Neural crest cell (in vitro differentiated cells): ENCODE measurements at places on chromosomes 7 and 10.

GRCh38 chr10:98259606-98260315 lies 8.2 kb downstream of the LOXL4 start:
- no peak for DNase-seq

DNA sequence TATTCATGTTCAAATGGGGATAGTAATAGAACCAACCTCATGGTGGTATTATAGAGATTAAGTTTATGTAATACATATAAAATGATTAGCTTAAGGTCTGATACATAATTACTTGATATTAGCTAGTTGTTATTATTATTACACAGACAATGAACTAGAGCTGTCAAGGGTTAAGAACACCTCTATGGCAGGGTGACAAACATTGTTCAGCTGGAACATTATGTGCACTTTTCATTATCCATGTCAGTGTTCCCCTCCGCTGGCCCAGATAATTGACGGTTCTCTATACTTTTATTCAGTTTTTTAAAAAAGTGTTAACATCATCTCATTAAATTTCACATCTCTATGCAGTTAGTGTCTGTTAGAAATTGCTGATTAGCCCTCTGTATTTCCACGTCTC lies 142.1 kb downstream of the CDK14 start:
- DNase-seq: no peak

DNA sequence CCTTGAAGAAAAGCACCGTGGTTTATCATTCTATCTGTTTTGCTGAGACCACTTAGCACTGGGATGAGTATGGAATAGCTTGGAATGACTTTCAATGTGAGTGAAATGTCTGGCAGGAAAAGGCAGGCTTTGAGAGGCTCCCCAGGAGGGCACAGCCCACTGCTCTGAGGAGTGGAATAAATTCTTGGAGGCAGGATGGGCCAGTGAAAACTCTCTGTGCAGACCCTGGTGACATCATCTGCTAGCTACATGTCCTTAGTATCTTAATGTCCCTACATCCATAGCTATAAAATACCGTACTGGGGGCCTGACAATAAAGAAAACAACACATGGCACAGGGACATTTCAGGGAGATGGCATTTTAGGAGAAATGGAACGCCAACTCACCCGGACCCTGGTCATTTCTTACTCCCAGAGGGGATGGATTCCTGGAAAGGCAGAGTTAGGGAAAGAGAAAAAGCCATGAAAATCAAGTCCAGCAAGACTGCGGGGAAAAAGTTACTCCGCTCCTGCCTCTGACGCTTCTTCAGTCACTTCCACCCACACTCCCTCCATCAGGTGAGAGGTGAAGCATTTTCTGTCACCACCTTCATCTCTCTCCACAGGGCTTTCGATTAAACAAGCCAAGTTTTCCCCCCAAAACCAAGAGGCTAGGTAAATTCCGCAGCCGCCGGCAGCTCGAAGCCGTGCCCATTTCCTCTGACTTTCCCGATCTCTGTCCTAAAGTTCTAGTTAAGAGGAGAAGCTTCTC lies 991 bp downstream of the ZNF239 start:
- no peak for DNase-seq

DNA sequence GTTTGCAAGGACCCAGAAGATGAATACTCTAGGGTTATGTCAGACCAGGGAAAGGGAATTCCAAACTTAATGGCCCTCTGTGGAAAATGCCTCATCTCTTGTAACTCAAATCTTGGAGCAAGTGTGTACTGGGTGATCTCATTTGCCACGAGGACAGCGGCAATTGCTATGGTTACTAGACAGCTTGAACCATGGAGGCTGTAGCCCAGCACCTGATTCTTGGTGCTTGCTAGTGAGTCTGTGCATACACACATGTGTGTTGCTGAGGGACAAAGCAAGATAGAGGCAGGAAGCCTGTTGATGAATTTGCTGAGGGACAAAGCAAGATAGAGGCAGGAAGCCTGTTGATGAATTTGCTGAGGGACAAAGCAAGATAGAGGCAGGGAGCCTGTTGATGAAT lies 58.6 kb upstream of the FEZF1 start:
- no peak for DNase-seq

- no peak for DNase-seq
Measured at GRCh38 chr7:47094462-47094861, 487.4 kb downstream of the TNS3 start.

DNA sequence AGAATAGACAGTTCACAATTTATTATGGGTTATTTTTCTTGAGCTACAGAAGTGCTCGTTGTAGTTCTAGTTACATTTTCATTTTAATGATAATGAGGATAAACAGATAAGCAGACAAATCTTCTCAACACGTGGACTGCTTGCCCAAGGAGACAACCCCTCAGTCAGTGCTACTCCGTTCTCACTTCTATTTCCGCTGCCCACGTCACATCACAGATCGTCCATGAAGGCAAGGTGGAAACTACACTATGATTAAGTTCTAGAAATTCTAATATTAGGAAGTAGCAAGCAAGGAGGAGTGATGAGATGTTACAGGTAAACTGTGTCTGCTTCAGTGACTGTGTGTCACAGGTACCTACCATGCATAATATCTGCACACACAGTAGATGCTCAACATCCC lies 210.5 kb downstream of the CHCHD3 start:
- DNase-seq: no peak

DNA sequence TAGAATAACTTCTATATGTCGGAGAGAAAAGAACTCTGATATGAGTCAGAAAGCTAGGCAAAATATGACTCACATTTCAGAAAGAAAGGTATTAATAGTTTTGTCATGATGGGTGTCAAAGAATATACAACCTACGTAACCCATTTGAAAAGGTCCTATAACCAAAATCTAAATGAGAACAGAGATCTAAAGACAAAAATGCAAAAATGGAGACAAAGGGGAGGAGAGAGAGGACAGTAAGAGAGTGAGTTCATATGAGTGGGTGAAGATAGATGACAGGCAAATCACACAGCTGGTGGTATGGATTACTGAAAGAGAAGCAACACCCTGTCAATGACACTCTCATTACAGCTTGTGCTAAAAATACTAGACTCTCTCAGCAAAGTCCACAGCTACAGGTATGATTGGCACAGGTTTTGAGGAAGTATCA lies 25.6 kb downstream of the ANKMY2 start:
- no peak for DNase-seq

DNA sequence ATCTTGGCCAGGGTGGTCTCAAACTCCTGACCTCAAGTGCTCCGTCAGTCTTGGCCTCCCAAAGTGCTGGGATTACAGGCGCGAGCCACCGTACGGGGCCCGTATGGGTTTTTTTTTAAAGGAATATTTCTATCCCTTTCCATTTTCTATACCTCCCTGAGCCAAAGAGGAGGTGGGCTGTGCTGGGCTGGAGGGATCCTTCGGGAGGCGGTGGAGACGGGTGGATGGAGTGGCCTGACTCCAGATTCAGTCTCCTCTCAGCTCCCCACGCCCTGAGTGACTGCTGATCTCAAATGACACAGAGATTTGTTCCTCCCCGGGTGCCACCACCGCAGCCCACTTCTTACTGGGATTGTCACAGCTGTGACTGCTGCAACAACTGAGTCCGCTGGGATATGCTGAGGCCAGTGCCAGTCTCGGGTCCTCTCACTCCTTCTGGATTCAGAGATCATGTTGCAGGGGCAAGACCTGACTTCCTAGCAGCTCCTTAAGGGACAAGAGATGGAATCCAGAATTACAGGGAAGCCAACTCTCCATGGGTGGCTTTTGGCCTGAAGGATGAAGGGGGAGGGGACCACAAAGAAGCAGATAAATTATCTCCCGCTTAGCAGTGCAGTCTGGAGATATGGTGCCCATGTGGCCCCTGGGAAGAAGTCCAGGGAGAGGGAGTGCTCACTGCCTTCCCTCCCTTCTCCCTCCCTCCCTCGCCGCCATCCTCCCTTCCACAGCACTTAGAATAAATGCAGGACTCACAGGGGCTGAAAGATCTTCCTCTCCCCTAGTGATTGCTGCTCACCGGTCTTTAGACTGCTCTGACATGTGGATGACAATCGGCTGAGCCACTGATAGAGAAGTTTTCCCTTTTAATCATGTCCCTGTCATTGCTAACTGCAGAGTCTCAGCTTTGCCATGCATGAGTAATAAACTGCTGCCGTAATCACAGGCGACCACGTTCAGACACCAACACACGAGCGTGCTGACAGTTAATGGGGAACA lies 14.3 kb downstream of the GALNT17 start:
- no peak for DNase-seq

- no peak for DNase-seq
Measured at GRCh38 chr10:112359606-112360307, 14.2 kb upstream of the ACSL5 start.

DNA sequence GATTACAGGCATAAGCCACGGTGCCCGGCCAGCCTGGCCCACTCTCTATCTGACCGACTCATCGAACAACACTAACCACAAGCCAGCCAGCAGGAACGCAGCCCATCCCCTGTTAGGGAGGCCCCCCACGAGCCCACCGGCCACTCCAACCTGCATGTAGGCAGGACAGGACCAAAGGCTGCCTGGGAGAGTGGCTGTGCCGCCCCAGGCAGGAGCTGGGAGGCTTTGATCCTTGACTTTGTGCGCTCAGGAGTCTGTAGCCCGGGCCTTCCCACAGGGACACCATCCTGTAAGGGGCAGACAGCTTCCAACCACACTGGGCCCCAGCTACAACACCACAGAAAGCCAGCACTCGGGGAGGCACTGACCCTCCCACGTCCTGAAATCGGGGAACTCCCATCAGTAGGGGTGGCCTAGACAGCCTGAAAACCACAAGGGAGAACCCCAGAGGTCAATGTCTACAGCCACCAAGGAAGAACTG lies 29.4 kb downstream of the GRID1 start:
- no peak for DNase-seq

DNA sequence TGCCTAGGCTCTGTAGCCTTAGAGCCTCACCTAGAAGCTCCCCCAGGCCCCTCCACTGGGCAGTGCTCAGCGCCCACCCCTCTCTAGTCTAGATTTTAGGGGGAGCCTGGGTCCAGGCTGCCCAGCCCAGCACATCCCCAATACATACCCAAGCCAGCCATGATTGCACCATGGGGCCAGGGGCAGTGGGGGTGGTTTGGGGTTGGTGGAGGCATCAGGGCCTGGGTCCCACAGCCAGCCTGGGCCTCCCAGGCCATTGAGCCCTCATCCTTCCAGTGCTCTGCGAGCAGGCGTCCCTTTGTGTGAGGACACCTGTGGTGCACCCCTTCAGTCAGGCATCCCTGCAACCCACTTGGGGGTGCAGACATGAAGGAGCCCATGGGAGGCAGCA lies 76.9 kb upstream of the RET start:
- DNase-seq: no peak

DNA sequence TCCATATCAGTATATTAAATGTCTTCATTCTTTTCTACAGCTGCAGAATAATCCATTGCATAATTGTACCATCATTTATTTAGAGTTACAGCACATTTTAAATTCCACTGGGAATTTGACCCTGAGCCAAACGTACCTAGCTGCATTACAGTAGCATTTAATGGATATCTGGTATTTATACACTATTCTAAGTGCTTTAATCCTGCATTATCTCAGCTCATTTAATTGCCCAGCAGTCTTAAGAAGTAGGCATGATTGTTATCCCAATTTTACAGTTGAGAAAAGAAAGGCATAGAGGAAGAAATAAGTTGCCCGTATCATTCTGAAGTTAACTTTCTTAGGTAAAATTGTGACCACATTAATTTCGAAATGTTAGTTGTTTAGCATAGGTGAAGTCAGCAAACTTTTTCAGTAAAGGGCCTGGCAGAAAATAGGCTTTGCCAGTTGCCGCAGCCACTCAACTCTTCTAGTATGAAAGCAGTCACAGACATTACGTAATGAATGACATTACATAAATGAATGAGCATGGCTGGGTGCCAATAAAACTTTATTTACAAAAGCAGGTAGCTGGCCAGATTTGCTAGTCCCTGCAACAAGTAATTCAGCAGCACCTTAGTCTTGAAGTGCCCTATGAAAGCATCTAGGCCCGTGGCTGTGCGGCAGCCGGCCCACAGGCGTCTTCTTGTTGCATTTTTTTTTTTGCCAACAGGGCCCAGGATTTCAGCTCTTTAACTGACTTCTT lies 30.0 kb downstream of the GUSB start:
- no peak for DNase-seq

DNA sequence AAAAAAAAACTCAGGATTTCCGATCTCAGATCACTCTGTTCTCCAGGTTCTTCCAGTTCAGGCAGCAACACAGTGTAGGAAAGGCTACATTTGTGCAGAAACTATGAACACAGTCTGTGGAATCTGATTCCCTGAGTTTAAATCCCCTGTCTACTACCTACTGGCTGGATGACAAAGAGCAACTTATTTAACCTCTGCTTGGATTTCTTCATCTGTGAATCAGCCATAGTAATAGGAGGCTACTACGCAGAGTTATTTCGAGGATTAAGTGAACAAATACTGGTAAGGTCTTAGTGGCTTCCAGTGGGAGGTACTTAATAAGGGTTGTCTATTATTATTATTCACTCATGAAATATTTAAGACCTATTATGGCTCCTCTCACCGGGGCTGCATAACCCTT lies 44.3 kb upstream of the PDCD4 start:
- no peak for DNase-seq

- DNase-seq: no peak
Measured at GRCh38 chr7:155455132-155455693, 2.7 kb upstream of the EN2 start.

DNA sequence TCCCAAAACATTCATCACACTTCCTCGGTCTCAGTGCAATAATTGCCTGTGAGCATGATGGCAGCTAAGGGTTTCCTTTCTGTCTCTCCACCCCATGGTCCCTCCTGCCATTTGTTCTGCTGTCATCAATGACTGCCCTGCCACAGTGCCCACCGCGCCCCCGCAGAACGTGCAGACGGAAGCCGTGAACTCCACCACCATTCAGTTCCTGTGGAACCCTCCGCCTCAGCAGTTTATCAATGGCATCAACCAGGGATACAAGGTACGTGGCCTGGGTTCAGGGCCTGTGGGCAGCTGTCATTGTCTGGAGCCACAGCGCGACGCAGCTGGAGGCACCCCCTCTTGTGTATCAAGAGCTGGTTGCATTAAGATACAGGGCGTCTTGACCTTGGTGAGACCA lies 632.9 kb upstream of the FOXK1 start:
- no peak for DNase-seq

- no peak for DNase-seq
Measured at GRCh38 chr10:97434055-97434454, 8.1 kb downstream of the PGAM1 start.

- no peak for DNase-seq
Measured at GRCh38 chr7:19146699-19147098, 1.5 kb upstream of the FERD3L start.

GRCh38 chr10:11530806-11531205 lies 80.6 kb downstream of the USP6NL start:
- no peak for DNase-seq
